ENCODE measurements at places on chromosomes 1 and 21.

- DNase-seq = no peak
Observed at GRCh38 chr21:44524414-44525371, 15.3 kb downstream of the KRTAP10-1 start.

DNA sequence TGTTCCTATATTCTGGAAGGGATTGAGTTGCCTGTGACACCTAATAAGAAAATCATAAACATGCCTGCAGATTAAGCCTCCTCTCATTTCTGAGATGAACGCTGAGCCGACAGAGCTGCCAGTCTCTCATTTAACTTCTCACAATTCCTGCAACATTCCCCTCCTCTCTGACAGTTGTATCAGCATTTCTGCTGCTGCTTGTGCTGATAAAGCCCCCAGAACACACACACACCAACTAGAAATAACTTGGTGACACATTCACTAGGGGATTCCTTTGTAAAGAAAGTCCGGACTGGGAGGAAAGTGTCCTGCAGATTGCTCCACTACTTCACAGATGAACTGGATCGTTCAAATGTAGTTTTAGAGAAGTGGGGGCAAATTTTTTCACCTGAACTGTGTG lies 437.3 kb downstream of the PLA2G4A start:
- DNase-seq = no peak

DNA sequence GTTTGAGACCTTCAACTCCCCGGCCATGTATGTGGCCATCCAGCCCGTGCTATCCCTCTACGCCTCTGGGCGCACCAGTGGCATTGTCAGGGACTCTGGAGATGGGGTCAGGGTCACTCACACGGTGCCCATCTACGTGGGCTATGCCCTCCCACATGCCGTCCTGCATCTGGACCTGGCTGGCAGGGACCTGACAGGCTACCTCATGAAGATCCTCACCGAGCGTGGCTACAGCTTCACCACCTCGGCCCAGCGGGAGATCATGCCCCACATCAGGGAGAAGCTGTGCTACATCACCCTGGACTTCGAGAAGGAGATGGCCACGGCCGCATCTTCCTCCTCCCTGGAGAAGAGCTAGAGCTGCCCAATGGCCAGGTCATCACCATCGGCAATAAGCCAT lies 36.5 kb upstream of the ZP4 start:
- no peak for DNase-seq

DNA sequence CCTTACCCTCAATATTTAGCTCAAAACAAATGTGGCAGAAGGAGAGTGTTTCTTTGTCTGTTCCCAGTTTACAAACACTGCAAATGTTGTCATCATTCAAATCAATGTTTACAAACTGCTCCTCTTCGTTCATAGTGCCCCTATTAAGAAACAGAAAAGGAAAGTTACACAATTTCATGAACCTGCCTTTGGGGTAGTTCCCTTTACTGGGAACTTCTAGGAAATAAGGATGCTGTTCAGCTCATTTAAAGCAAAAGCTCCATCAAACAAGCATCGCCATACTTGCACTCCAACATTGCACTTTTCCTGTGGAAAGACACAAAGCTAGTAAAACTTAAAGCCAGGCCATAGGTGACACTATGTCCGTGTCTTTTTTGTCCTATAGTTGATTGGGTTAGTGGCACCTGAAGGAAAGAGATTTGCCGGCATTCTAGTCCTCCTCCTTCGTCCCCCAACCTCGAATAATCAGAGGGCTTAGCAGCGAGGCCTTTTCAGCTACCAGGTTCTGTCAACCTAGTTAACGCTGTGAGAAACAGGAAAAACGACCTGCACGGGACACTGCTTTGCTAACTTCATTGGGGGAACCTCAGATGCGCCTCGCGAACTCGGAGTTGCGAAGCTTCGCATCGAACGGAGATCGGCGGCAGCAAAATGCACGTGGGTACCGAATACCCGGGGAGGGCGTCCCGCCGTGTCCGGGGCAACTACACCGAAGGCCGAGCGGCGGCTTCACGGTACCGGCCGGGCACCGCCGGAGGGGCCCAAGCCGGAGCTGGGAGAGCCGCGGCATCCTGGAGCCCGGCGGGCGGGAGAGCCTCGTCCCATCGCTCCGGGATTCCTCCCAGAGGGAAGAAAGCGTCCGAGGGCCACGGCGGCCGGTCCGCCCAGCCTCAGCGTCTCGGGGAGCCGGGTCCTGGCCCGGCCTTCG lies 706 bp downstream of the C21orf91 start:
- peak; percentile 40 for DNase-seq

GRCh38 chr1:68142036-68142435 lies 90.3 kb downstream of the WLS start:
- DNase-seq = no peak

DNA sequence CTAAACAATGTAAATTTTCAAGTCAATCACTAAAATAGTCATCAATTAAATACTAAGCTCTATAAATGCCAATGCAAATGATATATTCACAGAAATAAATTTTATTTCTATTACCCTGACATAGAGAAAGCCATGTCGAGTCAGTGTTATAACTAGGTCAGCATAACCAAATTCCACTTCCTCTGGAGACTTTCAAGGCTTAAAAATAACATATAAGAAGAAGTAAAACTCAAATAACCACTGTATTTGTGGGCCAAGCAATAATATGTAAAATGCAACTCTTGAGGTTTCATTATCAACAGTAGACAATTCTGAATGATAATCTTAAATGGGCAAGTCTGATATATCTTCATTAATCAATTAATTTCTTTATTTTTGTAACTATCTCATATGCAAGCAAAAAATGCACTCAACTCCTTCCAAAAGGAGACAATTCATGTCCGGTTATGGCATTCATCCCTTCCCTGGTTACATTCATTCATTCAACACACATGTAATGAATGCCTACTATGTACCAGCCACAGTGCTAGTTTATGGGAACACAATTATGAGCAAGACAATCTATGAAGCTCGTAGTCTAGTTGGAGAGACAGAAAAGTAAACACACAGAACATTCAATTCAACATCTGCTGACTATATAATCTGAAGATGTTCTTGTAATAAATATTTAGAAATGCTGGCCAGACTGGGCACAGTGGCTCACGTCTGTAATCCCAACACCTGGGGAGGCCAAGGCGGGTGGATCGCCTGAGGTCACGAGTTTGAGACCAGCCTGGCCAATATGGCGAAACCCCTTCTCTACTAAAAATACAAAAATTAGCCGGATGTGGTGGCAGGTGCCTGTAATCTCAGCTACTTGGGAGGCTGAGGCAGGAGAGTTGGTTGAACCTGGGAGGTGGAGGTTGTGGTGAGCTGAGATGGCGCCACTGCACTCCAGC lies 37.1 kb upstream of the CAP1 start:
- DNase-seq = no peak

- DNase-seq = no peak
Observed at GRCh38 chr1:205700865-205701401, 20.6 kb upstream of the SLC45A3 start.

DNA sequence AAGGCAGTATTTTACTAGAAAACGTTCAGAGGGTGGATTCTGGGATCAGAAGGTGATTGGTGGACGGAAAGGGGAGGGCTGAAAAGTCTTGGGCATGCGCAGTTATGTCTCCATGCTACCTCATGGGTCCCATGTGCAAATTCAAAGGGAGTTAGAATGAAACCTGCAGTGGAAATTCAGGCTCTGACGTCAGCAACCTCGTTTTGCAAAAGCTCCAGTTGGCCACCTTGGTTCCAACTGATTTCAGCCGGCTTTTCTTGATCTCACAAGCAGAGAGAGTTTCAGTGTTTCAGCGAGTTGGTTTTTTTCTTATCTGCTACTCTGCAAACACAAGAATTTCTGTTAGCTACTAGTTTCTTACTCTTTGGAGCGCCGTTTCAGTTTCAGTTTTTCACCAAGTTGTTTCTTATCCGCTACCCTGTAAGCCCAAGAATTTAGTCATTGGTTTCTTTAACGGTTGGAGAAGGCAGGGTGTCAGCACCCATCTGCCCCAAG lies 69.8 kb upstream of the PGBD5 start:
- DNase-seq = no peak

GRCh38 chr1:242876030-242876429 lies 351.5 kb upstream of the PLD5 start:
- DNase-seq = no peak

DNA sequence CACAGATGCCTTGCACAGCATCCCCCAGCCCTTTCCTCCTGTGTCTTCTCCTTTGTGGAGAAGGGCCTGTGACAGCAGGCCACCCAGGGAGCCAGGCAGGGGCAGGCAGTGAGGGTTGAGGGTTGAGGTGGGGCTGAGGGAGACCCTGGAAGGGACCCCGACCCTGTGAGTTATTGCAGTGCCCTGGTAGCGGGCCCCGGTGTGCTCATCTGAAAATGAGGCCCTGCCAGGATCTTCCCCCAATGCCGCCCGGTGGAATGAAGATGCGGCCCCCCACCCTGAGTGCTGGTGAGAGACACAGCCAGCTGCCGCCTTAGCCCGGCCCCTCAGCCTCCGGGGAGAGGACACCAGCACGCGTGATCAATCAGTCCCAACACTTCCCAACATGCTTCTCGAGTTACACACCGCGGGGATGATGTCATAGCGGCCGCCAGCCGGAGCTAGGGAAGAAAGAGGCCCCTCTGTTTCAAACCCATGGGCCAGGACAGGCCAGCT lies 36.2 kb upstream of the ACTRT2 start:
- no peak for DNase-seq
